ENCODE measurements at places on chromosomes 1 and 21.

GRCh38 chr1:58189453-58189852 lies 357.1 kb downstream of the OMA1 start:
- no peak for DNase-seq

- no peak for DNase-seq
These were observed 22.0 kb downstream of the SERINC2 start for GRCh38 chr1:31434979-31435378.

GRCh38 chr1:22089787-22090186 lies 37.3 kb downstream of the CDC42 start:
- no peak for DNase-seq

DNA sequence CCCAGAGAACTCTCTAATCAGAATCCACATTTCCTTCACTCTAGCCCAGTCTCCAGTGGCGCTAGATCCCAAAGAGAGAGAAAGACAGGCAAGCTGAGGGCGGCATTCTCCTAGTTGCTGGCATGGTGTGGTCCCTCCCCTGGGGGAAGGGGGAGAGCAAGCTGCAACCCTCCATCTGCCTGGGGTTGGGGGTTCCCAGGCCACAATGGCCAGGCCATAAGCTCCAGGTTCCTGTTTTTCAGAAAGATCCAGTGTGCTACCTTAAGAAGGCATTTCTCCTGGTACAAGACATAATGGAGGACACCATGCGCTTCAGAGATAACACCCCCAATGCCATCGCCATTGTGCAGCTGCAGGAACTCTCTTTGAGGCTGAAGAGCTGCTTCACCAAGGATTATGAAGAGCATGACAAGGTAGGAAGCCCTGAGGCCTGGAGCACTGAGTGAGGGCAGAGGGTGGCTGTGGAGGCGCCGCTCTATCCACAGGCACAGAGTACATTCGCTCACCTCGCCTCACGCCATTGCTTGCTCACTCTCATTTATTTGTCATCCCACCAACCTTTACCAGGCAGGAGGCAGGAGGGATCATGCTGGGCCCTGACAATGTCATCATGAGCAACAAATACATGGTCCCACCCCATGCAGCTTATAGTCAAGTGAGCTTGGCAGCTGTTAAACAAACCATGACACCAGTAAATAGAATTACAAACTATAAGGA lies 6.6 kb downstream of the CSF1 start:
- no peak for DNase-seq

GRCh38 chr1:65021795-65022194 lies 55.4 kb upstream of the JAK1 start:
- no peak for DNase-seq

DNA sequence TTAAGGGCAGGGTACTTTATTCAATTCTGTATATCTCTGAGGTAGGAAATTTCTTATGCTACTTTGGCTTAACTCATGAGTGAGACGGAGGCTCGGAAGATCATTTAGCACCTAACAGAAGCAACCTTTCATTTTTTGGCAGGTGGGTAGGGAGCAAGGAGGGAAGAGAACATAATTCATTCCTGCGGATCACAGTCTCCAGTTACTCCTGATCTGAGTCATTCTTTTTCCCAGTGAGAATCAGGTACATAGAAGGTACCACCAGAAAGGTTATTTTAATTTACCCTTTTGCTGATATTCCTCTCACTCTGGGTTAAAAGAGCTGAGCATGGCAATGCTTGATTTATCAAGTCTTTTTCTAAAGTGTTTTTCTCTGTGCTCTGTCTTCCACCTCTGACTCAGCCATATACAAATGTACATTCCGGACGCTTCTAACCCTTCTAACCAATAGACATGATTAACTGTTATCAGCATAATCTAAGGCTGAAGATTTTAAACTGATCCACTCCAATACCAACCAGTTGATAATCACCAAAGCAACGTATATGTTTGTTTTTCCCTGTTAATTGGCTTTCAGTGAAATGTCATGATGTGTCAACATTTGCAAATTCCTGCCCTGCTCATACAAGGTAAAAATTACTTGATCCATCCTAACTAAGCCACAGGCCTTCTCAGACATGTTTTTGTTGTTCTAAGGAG lies 271.7 kb downstream of the DUSP10 start:
- no peak for DNase-seq

DNA sequence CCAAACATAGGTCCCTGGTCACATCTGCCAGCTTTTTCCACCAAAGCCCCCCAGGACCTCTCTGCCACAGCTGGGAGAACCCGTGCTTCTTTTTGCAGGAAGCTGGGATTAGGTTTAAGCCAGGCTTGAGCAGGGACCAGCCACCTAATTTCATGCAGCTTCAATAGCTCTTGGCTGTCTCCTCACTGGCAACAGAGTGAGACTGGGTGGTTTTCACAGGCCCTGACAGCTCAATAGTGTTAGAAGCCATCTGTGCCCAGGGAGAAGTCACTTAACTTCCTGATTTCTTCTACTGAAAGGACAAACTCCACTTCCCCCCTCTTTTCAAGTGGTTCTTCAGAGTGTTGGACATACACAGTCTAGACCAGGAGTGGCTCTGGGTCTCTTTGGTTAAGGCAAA lies 20.4 kb upstream of the SRSF4 start:
- DNase-seq, result no peak

DNA sequence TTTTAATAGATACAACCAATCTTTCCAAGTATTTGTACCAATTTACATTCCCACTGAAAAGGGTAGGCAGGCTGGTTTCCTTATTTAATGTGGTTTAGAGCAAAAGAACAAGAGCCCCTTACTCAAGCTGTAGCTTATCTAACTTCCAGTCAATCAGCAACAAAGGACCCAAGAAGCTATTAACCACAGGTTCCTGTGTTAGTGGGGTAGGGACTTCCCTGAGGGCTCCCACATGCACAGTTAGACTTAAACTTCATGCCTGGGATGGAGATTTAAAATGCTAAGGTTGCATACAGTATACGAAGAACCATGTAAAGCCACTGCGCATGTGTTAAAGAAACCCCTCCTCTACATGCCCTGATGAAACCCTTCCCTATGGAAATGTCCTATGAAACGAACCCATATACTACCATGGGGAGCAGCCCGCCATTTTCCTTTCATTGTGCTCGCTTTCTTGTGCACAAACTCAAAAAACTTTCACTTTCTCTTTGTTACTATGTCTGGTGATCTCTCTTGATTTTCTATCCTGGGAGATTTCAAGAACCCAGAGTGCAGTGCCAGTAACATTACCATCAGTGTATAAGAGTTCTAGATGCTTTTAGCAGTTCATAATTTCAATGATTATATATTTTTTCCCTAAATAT lies 23.3 kb upstream of the ST6GALNAC5 start:
- DNase-seq, result no peak

- no peak for DNase-seq
These were observed 272.0 kb downstream of the PTPRC start for GRCh38 chr1:198910816-198911215.

GRCh38 chr21:25385911-25386474 lies 221.3 kb downstream of the MRPL39 start:
- DNase-seq, result no peak

GRCh38 chr1:244794071-244794470 lies 41.4 kb upstream of the COX20 start:
- no peak for DNase-seq

- DNase-seq, result no peak
These were observed 6.3 kb downstream of the PIGR start for GRCh38 chr1:206939841-206940587.

DNA sequence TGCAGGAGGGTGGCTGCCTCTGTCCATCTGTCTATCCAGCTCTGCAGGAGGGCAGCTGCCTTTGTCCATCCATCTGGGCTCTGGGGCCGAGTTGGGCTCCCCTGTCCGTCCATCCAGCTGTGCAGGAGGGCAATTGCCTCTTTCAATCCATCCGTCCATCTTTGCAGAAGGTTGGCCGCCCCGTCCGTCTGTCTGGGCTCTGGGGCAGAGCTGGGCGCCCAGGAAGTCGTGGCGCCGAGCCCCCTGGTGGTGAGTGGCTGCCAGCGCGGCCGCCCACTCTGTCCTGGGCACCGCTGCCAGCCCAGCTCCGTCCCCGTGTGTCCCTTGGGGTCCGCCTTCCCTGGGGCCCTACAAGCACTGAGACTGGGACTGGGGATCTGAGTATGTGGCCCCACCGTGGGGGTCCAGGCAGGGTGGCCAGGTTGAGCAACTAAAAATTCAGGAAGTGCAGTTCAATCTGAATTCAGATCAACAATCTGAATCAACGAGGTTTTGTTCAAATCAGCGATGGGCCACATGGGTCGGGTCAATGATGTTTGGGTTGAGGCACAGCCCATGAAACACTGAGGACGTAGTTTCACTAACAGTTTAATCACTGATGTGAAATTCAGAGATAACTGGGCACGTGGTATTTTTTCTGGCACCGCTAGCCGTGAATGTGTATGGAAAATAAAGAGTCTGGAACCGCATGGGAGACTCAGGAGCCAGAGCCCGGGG lies 99.1 kb upstream of the ACTRT2 start:
- DNase-seq, result peak; percentile 24

- no peak for DNase-seq
These were observed 108.6 kb downstream of the FAF1 start for GRCh38 chr1:50851466-50851865.

DNA sequence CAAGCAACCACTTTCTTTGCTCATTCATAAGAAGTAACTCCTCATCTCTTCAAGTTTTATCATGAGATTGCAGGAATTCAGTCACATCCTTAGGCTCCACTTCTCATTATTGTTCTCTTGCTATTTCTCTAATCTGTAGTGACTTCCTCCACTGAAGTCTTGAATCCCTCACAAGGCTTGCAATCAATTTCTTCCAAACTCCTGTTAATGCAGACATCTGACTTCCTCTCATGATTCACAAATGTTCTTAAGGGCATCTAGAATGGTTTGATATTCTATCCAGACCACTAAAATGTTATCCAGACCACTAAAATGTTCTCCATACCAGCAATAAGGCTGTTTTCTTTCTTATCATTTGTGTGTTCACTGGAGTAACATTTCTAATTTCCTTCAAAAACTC lies 528.1 kb downstream of the DPYD start:
- DNase-seq, result no peak

DNA sequence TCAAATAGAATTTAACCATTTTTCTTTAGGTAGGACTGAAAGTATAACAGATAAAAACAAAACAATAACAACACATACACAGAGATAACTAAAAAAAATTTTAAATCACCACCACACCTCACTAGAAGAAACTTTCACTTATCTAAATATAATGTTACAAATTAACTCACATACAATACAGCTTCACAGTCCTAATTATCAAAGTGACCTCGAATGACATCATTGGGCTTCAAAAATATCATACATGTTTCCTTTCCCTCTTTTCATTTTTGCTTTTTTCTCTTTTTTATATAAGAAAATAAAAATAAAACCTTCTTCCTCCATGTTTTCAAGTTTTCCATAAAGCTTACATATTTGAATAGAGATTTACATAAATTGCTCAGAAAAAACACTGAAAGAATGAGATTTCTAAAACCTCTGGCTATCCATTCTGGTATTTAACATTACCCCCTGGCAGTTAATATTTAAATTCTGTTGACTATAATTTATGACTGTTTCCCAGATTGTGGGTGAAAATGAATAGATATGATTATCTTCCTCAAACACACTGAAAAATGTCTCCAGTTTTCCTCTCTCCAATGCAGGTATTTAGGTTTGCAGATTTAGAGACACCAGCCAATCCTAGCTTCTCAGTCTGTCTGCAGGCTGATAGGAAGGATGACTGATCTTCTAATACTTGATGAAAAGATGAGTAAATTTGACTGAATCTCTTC lies 40.5 kb upstream of the SLC19A2 start:
- no peak for DNase-seq

DNA sequence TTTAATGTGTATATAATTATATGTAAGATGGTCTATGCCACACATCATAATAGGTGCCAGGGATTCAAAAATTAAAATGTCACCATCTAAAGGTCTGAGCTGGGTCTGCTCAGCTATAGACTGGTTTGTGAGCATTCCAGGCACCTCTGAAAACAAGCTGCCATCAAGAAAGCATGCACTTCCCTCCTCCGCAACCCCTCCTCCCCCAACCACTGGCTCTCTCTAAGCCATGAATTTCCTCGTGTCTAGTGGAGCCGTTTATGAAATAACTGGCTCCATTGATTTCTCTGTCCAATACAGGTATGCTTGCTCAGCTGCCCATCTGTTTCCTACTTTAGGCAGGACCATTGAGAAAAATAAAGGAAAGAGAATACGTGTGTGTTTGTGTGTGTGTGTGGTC lies 522.6 kb upstream of the PLXNA2 start:
- DNase-seq, result no peak

- DNase-seq, result no peak
These were observed 33.0 kb upstream of the TARDBP start for GRCh38 chr1:10979483-10979920.
